ENCODE measurements at places on chromosomes 11 and 22.

DNA sequence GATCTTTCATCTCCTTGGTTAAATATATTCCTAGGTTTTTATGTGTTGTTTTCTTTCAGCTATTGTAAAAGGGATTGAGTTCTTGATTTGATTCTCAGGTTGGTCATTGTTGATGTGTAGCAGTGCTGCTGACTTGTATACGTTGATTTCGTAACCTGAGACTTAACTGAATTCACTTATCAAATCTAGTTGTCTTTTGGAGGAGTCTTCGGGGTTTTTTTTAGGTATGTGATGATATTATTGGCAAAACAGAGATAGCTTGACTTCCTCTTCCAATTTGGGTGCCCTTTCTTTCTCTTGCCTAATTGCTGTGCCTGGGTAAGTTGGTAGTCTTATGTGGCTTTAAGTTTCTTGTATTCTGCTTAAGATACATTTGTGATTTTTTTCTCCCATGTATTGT, 52.8 kb downstream of the CBL start:
- DNase-seq, result no peak

DNA sequence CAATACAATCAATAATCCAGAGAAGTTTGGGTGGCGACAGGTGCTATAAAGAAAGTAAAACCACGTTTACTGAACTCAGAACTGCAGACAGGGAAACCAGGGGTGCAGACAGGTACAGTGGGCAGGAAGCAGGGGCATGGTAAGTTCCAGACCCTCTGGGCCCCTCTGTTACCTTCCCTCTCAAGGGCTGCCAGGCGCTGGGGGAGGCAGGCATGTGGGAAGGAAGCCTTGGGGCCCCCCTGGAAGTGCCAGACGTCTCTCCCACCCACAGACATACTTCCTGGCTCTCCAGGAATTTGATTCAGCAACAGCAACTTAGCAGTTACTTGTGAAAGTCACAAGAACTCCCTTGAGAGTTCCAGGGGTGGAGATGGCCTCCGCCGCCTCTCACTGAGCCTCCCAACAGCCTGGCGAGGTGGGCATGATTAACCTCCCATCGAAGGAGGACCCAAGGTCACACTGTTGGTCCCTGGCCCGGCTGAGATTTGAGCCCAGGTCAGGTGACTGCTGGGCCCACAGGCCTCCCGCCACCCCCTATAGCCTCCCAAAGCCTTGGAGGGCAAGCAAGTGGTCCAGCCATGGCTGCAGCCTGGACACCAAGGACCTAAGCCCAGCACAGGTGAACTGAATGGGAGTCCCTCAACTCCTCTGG, 14.1 kb upstream of the TSKU start:
- no peak for DNase-seq

- DNase-seq, result peak; percentile 73
Observed at GRCh38 chr11:95505927-95506426, 275.0 kb upstream of the SESN3 start.

GRCh38 chr11:61567286-61568061, 13.4 kb downstream of the SYT7 start:
- peak; percentile 63 for DNase-seq

DNA sequence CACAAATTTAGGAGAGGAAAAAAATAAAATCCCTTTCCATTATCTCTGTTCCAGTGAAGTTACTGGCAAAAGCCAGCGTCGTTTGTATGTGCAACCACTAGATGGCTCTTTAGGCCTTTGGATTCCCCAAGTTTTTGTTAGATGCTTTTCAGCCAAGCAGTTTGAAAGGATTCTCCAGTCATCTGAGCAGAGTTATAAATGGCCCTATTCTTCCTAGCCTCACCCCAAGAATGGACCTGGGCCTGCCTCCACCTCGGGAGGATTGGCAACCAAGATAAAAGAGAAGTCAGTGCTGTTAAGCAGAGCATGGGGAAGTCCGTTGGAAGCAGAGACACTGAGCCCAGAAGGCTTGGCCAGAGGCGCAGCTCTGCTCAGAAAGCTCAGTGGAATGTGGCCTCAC, 15.4 kb downstream of the FAM181B start:
- peak; percentile 66 for DNase-seq

DNA sequence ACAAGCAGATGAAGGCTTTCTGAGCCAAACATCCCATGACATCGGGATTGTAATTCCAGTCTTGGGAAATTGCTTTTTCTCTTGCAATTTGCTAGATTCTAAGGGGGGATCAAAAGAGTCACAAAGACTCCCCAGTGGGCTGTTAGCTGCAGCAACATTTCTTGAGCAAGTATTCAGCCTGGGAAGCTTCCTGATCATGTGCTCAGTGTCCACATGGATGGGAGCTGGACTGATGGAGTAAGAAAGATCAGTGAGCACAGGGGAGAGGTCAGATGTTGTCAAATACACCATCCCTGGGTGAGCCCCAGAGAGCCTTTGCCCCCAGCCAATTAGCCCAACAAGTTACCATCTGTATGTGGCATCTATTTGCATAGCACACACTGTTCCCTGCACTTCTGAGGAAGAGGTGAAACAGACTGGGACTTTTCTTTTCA, 10.2 kb upstream of the GRK3 start:
- no peak for DNase-seq

DNA sequence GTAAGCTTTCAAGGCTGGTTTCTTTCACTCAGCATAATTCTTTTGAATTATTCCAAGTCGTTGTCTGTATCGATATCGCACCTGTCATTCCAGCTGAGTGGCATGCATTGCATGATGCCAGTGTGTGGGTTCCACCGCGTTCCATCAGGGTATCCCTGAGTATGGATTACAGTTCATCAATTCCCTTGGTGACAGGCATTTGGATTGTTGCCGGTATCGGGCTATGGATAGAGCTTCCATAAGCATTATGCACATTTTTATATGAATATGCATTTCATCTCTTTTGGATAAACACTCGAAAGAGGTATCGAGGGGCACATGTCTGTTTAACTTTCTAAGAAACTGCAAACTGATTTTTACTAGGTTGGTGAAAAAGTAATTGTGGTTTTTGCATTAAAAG, 698.8 kb downstream of the BRD1 start:
- DNase-seq, result no peak

GRCh38 chr11:28887681-28888080, 779.5 kb downstream of the METTL15 start:
- no peak for DNase-seq

DNA sequence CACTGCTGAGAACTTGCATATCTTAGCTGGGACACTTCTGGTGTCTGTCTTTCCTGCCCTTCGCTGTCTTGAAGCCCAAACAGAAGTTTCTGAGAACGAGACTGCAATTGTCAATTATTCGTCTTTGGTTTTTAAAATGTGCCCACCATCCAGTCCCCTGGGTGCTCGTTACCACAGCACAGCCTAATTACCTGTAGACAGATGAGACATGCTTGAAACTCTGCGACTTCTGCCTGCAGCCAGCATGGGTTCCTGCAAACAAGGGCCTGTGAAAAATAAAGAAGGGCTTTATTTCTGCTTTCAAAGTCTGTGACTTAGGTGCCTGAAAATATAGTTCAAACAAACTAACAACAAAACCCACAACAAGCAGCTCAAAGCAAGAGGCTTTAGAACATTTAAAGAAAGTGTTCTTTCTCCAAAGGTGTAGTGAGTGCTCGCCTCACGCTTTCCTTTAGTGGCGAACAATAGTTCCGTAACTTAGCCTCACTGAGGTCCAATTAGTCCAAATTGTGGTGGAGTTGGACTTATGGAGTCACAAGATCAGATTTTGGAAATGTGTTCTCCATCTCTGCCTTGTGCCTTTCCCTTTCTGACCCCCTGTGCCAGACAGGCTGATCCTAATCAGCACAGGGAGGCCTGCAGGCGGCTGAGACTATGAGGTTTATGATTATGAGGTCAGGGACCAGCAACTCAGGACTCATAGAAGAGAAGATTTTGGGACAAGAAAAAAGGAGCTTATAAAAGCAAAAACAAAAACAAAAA, 20.4 kb upstream of the GRAMD1B start:
- DNase-seq, result no peak
